ENCODE measurements at places on chromosomes 7 and 10.

GRCh38 chr10:32929634-32930033 is 28.4 kb downstream of the ITGB1 start:
- no peak for DNase-seq

DNA sequence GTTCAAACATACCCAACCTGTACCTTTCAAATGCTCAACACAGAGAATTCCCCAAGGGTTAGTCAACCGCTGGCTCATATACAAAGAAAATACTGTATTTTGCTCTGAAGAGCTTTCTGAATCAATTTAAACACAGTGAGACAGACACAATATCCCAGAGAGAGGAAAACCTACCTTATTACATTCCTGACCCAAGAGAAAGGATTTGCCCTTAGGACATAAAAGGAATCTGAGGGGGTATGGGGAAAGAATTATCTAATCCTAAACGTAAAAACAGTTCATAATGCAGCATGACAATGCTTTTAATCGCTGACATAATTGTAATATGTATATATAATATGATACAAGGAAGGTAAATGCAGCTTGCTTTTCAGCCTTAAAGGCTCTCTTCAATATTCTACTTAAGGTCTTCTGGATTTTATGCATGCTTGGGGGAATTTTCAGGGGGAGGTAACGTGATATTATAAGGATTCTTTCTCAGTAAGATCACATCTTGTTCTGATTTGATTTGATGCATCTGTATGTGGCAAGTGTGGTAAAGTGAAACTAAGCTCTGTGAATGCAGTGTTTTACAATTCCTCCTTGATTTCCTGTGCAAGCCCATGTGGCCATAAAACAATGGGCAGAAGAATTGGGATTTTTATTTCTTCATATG is 240.5 kb downstream of the GLI3 start:
- DNase-seq = no peak

DNA sequence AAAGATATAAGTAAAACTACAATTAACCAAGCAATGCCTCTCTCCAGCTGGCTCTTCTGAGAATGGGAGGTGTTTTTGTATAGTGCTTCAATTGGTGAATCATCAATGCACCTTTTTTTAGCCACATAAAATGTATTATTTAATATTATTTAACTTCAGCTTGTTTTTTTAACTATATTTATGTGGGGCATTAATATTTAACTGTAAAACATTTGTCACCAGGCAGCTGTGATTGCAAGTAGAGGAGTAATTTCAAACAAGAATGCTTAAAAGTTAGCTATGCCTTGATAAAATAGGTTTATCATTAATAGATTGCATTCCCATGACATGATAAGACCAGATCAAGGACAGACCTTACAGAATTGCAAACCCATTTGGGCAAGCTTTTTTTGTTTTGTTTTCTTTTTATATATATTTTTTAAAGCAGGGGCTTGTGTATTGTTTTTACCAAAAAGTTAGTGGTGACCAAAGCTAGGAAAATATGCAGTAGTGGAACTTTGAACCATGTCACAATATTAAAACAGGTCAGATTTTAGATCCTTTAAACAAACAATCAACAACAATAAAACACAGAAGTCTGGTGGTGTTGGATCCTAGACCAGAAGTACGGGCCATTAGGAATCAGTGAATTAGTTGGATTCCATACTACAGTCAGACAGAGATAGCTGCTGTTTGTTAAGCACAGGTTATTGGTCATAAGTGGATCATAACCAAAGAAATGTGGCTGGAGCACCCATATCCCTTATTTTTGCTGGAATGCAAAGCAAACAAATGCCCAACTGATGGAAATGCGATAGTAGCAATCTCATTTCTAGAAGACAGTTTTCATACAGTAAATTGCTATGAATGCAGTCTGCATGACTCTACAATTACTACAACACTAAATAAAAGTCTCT is 2.9 kb downstream of the CAV2 start:
- DNase-seq = no peak

DNA sequence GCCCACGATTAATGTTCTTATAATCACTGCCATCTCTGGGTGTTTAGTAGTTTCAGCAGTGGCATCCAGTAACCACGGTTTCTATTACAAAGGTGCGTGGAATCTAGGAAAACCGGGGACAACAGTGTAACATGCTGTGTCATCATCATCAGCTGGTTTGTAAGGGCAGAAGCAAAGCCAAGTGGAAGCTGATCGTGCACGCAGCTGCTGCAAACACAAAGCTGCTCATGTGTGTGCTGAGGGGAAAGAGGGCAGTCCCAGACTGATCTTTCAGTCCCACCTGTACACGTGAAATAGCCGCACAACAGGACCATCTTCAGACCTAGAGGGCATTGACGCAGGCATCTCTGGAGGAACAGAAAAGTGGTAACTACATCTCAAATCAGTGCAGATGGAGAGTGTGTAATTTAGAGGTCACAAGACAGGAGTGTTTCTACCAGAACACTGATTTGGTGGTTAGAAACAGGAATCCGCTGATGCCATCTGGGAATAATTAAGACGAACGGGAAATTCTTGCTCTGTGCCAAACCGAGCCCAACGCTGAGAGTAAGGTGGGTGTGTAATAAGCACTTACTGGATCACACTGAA is 13.4 kb downstream of the ANKRD16 start:
- DNase-seq = no peak

DNA sequence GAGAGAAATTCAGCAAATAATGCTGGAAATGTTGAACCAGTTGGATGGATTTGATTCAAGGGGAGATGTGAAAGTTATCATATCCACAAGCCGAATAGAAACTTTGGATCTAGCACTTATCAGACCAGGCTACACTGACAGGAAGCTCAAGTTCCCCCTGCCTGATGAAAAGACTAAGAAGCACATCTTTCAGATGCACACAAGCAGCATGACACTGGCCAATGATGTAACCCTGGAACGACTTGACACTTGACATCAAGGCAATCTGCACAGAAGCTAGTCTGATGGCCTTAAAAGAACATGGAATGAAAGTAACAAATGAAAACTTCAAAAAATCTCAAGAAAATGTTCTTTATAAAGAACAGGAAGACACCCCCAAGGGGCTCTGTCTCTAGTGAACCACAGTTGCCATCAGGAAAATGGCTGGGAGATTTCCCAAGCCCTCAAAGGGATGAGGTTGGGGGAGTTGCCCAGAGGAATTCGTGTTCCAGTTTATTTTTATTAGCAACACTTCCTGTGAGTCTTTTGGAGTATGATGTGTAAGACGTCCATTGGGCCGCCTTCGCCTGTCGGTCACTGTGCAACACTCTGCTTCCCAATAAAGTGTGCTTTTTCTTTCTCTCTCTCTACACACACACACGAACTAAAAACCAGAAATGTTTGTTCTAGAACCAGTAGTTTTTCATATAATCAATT is 200.0 kb downstream of the HIBADH start:
- DNase-seq = no peak

- no peak for DNase-seq
Measured at GRCh38 chr10:12466704-12467305, 117.5 kb downstream of the CAMK1D start.

DNA sequence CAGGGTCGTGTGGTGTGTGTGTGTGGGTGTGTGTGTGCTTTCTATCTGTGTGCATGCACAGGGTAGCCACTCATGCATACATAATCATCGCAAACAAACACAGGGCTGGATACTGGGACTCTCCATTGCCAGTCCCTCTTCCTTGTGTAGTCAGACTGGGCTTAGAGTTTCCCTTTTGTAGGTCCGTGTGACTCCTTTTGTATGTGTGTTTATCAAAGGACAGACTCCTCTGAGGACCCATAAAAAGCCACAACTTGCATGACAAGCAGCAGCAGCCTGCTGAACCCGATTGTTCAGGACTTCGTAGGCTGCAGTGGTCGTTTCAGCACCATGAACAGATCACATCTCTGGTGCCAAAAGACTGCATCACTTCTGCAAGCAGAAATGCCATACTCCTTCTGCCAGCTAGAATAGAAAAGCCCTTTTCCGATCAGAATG is 895 bp downstream of the VSTM2A start:
- DNase-seq = no peak

DNA sequence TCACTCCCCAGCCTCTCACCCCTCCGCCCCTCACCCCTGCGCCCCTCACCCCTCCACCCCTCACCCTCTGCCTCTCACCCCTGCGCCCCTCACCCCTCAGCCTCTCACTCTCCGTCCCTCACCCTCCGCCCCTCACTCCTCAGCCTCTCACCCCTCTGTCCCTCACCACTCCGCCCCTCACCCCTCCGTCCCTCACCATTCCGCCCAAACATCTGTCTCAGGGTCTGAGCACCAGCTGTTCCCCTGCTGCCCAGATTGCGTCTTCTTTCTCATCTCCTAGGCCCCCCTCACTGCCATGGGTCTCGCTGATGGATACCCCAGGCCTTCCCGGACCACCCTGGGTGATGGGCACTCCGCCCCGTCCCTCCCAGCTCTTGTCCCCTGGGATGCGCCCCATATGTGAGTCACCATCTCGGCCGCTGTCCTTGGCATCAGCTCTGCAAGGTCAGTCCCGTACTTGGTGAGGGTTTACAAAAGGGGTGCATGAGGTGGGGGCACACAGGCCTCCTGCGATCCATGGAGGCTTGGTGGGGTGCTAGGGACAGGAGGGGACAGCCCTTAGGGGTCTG is 65.4 kb upstream of the GNA12 start:
- DNase-seq = no peak

- DNase-seq = no peak
Measured at GRCh38 chr10:124232686-124233545, 139.5 kb upstream of the CHST15 start.

DNA sequence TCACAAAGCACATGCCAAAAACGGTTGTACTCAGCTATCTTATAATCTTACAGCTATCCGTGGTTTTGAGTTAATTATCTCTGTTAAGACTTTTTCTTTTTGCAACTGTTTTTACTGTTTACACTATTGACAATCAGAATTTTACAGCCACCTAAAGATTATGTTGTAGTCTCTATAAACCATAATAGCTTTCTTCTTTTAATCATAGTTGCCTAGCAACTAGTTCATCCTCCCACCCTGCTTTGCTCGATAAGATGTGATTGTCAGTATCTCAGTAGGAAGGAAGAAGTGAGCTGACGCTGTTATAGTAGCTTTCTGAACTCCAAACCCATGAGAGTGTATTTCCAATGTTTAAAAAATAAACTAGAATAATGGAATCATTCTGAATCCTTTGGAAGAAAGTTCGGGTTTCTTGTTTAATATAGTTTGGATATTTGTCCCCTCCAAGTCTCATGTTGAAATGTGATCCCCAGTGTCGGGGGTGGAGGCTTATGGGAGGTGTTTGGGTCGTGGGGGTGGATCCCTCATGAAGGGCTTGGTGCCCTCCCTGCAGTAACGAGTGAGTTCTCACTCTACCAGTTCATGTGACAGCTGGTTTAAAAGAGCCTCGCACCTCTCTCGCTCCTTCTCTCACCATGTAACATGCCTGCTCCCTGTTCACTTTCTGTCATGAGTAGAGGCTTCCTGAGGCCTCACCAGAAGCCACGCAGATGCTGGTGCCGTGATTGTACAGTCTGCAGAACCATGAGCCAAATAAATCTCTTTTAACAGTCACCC is 68.1 kb downstream of the SVOPL start:
- no peak for DNase-seq

DNA sequence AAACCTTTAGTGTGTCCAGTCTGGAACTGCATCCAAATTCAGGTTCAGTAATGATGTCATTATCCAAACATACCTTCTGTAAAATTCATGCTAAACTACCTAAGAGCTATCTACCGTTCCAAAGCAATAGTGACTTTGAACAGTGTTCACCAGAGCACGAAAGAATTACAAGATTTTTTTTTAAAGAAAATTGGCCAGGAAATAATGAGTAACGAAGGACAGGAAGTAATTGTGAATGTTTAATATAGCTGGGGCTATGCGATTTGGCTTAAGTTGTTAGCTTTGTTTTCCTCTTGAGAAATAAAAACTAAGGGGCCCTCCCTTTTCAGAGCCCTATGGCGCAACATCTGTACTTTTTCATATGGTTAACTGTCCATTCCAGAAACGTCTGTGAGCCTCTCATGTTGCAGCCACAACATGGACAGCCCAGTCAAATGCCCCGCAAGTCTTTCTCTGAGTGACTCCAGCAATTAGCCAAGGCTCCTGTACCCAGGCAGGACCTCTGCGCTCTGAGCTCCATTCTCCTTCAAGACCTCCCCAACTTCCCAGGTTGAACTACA is 694 bp upstream of the FAS start:
- no peak for DNase-seq

DNA sequence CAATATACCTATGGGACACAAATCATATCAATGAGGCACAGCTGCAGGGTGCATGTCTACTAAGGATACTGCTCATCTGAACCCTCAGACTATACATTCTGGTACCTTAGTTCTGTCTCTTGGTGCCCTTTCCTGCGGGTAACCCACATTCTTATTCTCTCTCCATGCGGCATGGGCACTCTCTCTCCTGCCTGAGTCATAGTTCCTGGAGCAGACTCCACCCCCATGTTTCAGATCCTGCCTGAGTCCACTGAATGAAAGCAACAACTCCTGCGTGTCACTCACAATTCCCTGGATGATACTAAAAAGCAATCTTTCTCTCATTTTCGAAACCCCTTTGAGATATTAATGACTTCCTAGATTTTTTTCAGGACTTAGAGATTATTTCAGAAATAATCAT is 653.1 kb upstream of the C7orf33 start:
- no peak for DNase-seq

DNA sequence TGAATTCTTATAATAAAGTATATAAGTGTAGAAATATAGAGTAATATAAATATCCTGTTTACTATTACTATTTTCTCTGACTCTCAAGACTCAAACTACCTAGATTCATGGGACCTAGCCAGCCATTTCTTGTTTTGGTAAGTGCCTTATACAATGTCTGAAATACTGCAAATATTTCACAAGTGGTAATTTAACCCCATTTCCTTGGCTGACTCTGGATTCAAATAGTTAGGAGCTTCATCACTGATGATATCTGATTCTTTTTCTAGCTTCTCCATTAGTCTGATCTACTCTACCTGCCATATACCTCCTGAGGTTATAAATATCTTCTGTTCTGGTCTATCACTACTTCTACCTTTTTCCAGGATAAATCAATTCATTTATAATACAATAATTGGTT is 6.4 kb upstream of the RALA start:
- DNase-seq = no peak

DNA sequence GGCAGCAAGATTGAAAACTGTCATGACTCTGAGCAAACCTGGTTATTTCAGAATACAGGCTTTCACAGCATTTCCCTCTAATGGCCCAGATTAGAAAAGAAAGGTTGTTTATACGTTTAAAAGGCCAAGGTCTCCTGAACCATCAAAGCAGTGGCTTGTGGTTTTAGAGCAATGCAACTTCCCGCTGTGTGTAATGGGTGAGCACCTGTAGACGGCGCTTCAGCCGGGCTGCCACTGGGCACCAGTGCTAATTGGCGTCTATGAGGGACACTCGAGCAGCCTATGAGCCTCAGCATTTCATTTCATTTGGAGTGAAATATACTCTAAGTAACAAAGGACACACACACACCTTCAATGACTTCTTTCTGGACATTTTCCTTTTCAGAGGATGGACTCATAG is 671.0 kb upstream of the FZD8 start:
- DNase-seq = no peak

GRCh38 chr7:76022026-76022780 is 25.6 kb downstream of the STYXL1 start:
- no peak for DNase-seq

Data from thoracic aorta (tissue), 2 donors.